ELR (cell line): ENCODE measurements at places on chromosomes 6 and 20.

DNA sequence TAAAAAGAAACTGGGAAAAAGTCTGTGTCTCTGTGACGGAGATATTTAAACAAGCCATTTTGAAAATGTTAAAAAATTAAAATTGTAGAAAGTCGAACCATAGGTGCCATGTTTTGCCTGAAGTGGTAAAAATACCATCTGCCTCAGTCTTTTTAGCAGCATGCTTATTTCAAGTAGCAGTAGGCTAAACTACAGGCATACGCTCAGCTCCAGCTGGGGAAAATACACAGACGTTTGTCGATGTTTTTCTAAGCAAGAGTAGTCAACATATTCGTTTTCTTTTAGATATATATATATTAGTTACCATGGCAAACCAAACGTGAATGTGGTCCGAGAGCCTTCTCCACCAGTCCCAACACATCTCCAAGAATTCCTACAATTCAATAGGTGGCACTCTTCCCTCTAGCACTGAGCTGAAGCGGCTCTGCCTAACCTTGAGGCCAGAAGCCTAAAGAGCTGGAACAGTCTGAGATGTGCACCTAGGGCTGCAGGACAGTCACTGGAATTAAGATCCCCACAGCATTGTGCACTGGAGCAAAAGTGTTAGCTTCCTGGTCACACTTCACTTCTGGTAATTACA, 70.2 kb upstream of the BEND3 start:
- DNase-seq: peak; percentile 3

- peak; percentile 48 for DNase-seq
Observed at GRCh38 chr6:169800668-169801395, 49.4 kb downstream of the ERMARD start.

DNA sequence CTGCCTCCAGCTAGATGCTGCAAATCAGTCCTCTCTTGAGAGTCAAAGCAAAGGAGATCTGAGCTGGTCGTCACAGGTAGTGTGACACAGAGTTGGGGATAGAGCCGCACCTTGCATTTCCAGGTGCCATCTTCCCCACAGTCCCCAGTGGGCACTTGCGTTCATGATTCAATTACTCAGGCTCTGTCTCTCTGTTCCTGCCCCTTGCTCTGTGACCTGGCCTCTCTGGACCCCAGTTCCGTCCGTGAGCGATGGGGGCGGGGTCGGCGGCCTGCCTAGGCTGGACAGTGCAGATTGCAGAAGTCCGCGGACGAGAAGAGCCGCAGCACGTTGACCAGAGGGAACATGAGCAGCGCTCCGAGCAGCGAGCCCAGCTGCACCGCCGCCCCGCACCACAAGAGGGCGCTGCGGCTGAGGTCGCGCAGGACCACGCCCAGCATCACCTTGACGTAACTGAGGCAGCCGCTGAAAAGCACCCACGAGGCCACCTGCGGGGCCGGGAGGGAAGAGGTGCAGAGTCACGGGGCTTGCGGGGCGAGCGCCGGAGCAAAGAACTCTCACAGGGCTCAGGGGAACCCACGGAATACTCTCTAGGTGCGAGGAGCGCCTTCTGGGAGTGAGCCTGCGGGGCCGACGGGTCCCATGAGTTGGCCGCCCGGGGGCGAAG, 7.4 kb downstream of the SLC52A3 start:
- DNase-seq: peak; percentile 43

DNA sequence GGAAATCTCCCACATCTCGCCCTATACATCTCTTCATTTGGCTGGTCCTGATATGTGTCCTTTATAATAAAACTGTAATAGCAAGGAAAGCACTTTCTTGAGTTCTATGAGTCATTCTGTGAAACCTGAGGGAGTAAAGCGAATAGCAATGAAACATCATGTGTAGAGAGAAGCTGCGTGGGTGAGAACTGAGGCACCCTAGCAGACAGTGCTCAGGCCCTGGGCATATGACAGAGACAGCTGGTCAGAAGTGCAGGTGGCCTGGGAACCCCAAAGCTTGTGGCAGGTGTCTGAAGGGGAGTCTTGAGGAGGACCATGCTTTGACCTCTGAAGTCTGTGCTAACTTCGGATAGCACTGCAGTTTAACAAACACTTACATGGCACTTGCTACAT, 1.3 kb upstream of the BLOC1S5 start:
- no peak for DNase-seq

DNA sequence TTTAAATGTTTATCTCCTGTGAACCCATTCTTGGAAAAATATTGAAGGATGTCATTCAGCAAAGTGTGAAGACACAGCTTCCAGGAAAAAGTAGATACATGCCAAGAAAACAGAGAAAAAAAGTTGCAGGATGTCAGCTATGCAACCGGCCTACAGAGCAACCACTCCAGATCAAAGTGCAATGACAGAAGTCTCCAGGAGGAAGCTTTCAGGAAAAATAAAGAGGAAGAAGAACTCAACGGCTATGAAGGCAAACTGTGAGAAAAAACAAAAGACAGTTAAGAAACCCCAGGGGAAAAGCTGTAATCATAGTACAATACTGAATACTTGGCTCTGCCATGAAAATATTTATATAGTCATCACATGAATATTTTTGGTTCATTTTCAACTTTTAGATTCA, 30.6 kb downstream of the REPS1 start:
- no peak for DNase-seq
